ENCODE measurements at places on chromosomes 12 and 14.

DNA sequence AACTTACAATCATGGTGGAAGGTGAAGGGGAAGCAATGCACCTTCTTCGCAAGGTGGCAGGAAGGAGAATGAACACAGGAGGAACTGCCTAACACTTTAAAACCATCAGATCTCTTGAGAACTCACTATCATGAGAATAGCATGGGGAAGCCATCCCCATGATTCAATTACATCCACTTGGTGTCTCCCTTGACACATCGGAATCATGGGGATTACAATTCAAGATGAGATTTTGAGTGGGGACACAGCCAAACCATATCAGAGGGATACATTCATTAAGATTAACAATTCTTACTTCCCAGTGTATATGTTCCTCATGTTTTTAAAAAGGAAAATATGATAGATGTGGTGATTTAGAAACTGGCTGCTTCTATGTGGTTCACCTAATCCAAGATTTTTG is 117.9 kb downstream of the PDE3A start:
- no peak for DNase-seq

DNA sequence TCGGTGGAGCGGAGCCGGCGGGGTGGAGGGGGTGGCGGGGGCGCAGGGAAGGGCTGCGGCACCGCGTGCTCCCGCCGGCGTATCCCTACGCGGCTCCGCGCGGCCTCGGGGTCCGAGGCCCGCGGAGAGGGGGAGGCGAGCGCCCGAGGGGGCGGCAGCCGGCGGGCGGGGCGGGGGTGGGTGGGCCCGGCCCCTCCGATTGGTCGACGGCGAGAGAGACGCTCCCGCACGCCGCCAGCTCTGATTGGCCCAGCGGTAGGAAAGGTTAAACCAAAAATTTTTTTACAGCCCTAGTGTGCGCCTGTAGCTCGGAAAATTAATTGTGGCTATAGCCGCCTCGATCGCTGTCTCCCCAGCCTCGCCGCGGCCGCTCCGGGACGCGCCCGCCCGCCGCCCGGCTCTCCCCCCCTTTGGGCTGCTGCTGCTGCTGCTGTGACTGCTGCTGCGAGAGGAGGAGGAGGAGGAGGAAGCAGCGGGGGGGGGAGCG is at the start of gene FOXG1:
FOXG1 (plus strand) TSS at position 319 of the 487 bp plus-strand sequence. CDS start 493 bp downstream, outside the sequence.
- no peak for DNase-seq

DNA sequence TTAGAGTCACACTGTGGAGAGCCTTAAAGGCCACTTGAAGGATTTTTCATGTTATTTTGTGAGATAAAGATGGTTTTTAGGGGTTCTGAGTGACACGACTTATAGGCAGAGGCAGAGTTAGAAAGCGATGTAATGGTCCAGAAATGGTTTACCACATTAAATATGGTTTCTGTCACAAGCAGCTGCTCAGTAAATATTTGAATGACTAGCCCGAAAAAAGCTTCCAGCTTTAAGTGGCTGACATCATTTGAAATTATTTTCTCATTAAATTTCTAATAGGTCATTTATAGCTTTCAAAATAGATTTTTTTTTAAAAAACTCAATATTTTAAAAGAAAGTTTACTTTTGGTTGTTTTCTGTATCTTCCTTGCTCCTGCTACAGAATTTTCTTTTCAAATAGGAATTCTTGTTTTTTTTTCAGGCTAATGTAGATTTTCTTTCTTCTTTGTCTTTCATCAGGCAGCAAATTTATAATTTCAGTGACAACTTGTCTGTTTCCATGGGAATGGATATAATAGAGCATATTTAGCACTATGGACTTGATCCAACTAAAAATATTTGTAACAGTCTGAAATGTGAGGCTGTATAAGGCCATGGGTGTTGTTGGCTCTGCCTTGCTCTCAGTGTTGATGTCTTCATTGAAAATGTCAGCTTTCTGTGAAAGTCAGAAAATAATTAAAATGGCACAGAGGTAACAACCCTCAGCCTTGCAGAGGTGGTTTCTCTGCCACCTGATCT is 700.0 kb downstream of the TMTC2 start:
- DNase-seq, result no peak

- DNase-seq, result no peak
These were observed 5.3 kb downstream of the TMEM253 start for GRCh38 chr14:21106176-21106497.

DNA sequence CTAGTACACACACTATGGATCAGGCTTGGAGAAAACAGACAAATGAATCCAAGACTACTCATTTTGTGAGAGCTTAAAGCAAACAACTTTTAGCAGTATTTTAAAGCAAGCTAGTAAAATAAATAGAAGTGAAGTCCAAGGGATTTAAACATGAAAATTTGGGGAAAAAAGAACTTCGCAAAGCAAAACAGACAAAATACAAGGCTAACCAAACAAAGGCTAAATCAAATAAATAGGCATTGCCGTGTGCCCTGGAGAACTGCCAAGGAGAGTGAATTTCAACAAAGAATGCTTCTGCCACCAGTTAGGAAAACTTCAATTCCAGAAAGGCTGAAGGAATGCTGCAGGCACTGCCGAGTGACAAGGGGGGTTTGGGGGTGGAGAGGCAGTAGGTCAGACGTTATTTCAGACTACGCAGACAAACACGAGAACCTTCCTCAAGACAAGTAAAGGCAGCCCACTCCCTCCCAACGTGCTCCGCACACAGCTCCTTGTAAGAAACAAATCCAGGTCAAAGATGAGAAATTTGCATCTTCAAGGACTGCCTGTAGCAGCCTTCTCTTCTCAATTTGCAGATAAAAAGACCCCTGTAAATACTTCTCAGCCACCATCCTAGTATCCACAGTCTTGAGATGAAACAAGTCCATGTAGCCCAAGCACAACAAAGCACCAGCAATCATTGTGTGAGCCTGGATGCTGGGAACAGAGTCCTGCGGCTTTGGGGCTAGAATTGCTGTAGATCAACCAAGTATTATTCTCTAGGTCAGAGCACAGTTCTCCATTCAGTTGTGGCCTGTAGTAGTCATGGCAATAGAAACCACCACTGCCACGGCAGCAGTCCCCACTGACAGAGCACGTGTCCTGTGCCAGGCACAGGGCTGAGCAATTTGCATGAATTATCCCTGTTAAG is 43.3 kb downstream of the EFCAB11 start:
- DNase-seq, result no peak

- no peak for DNase-seq
These were observed 79.9 kb upstream of the KCNA1 start for GRCh38 chr12:4829793-4830162.

DNA sequence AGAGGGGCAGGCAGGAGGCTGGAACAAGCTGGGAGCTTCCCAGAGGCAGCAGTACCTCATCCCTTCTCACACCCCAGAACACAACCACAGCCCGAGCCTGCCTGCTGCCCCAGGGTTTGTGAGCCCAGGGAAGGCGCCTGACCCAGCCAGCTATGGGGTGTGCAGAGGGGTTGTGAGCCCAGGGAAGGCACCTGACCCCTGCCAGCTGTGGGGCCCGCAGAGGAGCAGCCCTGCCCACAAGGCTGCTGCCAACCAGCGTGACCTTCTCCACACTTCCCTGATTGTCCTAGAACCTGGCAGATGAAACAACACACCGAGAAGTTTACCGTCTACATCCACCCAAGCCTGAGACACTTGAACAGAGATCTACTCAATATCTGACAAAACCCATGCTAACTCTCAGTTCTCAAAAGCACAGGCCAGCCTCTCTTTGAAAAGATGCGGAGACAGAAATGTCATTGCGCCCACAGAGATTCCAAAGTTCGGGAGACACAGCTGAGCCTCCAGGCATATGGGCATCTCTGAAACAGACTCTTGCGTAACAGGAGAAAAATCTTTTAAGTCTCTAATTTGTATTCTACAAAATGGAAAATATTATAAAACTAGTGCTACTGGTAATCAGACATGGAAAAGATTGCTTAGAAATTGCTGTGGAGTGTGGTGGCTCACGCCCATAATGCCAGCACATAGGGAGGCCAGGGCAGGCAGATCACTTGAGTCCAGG is 47.3 kb downstream of the SFSWAP start:
- no peak for DNase-seq

DNA sequence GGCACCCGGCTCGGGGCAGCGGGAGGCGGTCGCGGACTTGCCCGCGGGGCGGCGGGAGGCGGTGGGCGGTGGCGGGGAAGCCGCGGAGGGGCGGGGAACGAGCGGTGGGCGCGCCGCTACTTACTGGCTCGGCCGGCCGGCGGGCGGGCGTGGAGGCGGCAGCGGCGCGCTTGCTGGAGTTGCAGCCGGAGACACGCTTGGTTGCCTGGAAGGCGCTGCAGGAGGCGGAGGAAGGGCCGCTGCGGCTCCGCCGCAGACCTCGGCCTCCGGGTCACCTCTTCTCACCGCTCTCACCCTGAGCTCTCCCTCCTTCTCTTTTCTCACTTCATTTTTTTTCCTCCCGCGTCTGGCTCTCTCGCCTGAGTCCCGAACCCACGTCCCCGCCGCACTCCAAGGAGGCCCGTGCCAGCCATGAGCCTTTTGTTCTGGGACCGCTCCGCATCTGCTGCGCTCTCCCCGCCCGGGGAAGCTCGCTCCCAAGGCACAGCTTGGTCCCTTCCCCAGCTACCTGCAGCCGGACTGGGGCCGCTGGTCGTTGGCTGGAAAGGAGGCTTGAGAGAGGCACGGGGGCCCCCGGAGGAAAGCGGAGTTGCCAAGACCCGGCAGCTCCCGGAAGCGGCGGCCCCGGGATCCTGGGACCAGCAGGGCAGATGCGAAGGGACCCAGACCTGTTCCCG is 592 bp upstream of the KCNK10 start:
- no peak for DNase-seq

GRCh38 chr14:99899578-99900178 is 106.5 kb downstream of the EML1 start:
- DNase-seq, result no peak

GRCh38 chr12:131808744-131809371 is 19.3 kb upstream of the MMP17 start:
- DNase-seq, result no peak

GRCh38 chr12:94150240-94151121 is 2.1 kb downstream of the PLXNC1 start:
- no peak for DNase-seq

- DNase-seq, result no peak
These were observed 20.5 kb downstream of the VEZT start for GRCh38 chr12:95238150-95238549.

DNA sequence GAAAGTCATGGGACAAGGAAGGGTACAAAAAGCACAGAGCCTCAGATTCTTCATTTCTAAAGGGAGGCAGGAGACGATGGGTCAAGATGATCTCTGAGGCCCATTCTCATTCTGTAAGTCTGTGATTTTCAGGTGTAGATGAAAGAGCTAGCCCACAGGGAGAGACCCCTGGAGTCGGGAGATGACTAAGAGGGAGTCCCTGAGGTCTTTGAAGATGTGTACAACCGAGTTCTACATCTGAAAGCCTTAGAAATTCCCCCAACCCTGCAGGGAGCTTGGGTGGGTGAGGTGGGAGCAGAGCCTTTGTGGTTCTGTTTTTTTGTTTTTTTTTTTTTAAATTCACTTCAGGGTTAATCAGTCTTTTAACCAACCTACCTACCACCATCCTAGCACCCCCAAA is 3.1 kb downstream of the WNT10B start:
- no peak for DNase-seq

GRCh38 chr12:86138770-86139169 is 117.4 kb downstream of the MGAT4C start:
- no peak for DNase-seq

DNA sequence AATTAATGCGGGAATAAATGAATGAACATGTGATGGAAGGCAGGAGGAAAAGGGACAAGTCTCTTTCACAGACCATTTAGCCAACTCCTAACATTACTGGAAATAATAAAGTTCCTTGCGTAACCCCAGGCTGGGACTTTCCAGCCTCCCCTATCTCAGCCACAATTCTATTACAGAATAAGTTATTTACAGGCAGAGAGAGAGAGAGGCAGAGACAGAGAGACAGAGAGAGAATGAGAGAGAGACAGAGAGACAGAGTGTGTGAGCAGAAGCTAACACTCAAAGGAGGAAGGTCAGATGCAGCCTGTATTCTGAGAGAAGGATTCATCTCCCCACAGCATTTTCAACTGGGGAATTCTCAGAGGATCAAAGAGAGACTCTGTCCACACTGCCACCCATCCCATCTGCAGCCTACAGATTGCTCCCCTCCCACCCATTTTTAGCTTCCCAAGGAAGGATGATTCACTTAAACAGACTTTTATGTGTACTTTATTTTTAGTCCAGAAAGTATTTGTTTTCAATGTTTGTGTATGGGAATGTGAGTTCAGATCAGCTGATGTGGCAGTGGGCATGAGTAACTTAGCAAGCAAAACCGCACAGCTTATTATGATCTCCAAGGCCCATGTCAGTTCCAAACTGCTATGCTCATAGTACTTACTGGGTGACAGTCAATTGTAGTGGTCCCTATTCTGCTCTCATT is 165.7 kb downstream of the CAND1 start:
- no peak for DNase-seq

- no peak for DNase-seq
These were observed 7.6 kb downstream of the ADSS1 start for GRCh38 chr14:104731320-104732294.

- no peak for DNase-seq
These were observed 142.6 kb downstream of the PPM1H start for GRCh38 chr12:62792236-62792870.

GRCh38 chr12:25152055-25152454 is 42.9 kb downstream of the DNAI7 start:
- DNase-seq, result no peak

GRCh38 chr14:34043627-34044372 is 92.9 kb upstream of the EGLN3 start:
- DNase-seq, result no peak

All from T follicular helper cell (primary cell).